Suprapubic skin (tissue), 4 donors: ENCODE measurements at places on chromosomes 4 and X. TPM values are rescaled to one million over a fixed set of nuclear protein-coding genes. Genes with fewer than 3 reads are reported as not detected.

Gene GYPA
- not detected for total RNA-seq

Gene NPNT
- 4.4 TPM for total RNA-seq

Gene DKK2
- total RNA-seq: 1.9 TPM

Gene TEX13B
- not detected for total RNA-seq

Gene TRAM1L1
- 4.0 TPM for total RNA-seq

Gene ITM2A
- total RNA-seq: 23.4 TPM

Gene COL4A6
- 16.6 TPM for total RNA-seq
